ENCODE measurements at places on chromosomes 12 and 14.
A peak's percentile ranks its signal among the peaks of the same experiment; 100 is the strongest.

GRCh38 chr12:67940780-67941243 lies 48.4 kb upstream of the IFNG-AS1 start:
- no peak for ATAC-seq

DNA sequence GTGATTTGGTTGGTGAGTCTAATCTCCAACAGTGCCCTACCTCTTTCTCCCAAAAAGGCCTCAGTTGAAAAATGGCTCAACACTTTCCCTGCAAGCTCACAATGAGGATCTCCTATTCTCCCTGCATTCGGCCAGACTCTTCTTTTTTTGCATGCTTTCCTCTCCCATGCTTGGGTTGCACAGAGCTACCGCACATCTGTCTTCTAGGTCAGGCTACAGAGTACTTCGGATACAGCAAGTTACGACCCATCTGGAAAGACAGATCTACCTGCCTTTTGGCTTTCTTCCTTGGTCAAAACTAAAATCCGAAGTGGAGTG lies 305 bp upstream of the SLC16A7 start:
- peak; percentile 4 for ATAC-seq

DNA sequence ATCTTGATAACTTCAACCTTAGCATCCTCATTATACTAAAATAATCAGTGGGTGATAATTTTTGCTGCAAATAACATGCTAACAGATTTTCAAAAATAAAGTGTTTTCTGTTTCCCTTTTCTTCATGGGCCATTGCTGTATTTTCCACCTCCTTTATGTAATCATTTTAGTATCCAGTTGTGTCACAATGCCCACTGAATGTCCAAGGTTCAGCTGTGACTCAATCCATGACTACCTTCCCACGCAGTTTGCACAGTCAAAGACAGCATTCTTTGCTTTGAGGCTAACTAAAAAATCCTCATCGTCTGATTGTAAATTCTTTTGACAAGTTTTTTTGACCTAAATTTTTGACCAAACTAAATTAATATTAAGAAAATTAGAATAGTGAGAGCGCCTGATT lies 474.1 kb downstream of the FLRT2 start:
- ATAC-seq, result no peak

GRCh38 chr14:100891051-100891450 lies 12.5 kb downstream of the RTL1 start:
- no peak for ATAC-seq

DNA sequence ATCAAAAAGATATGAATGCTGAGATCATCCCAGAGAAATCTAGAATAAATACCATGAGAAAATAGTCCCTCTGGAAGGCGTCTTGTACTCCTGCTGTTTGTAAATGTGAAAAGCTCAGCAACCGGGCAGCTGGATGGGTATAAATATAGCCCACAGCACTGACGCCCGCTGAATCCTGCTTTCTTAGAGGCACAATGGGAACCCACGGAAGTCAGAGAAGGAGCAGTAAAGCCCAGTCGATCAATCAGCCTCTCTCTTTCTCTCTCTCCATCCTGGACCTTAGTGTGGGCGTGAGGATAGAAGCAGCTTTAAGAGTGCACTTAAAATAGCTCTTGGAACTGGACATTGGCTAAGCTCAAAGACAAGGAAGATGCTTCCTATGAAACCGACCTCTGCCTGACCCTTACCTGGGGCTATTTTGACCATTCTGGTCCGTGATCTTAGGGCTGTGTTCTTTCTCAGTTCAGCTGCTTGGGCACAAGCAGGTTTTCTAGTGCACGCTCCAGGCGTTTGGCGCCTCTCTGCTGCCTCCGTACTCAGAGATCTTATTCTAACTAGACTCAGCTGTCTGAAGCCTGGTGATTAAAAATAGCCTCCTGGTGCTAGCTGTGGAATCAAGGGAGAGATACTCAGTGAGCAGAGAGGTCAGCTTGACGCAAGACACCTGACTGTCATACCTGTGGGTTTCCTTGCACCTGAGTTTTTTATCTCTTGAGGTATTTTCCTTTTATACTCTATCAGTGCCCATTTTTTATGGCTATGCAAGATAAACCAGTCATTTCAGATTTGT lies 144.6 kb downstream of the ETV6 start:
- peak; percentile 64 for ATAC-seq

DNA sequence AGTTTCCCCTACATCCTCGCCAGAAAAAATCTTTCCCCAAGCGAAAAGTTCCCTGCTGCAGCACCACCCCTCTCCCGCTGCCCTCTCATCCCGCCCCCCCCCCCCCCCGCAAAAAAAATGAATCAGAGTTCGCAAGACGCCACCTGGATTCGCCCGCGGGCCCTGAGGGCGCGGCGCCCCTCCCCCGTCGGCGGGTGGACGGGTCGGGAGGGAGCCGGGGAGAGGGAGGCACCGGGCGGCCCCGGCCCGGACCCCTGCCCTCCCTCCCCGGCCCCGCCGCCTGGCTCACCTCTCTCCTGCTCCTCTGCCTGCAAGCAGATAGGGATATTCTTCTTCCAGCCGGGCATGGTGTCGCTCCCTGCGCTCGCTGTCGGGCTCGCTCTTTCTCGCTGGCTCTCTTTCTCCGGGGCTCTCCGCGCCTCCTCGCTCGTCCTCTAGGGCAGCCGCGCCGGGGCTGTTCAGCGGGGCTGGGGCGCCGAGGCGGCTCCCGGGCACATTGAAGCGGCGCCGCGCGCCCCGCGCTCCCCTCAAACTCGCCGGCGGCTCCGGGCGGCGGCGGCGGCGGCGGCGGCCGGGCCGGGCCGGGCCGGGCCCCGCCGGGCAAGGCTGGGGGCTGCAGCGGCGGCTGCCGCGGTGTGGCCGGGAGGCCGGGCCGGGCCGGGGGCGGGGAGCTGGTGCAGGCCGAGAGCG lies 200.3 kb upstream of the CAND1 start:
- peak; percentile 68 for ATAC-seq

GRCh38 chr12:19692566-19692965 lies 253.3 kb downstream of the AEBP2 start:
- ATAC-seq, result no peak

- ATAC-seq, result no peak
Measured at GRCh38 chr12:116520801-116521471, 38.2 kb upstream of the MAP1LC3B2 start.

GRCh38 chr12:104959335-104959841 lies 1.3 kb upstream of the SLC41A2 start:
- no peak for ATAC-seq

- no peak for ATAC-seq
Measured at GRCh38 chr12:46571608-46572007, 199.0 kb upstream of the SLC38A2 start.

- no peak for ATAC-seq
Measured at GRCh38 chr14:65791191-65791981, 378.9 kb downstream of the FUT8 start.

GRCh38 chr12:5796171-5796958 lies 148.7 kb downstream of the ANO2 start:
- ATAC-seq, result no peak

- ATAC-seq, result no peak
Measured at GRCh38 chr12:95848575-95849388, 10.0 kb upstream of the SNRPF start.

DNA sequence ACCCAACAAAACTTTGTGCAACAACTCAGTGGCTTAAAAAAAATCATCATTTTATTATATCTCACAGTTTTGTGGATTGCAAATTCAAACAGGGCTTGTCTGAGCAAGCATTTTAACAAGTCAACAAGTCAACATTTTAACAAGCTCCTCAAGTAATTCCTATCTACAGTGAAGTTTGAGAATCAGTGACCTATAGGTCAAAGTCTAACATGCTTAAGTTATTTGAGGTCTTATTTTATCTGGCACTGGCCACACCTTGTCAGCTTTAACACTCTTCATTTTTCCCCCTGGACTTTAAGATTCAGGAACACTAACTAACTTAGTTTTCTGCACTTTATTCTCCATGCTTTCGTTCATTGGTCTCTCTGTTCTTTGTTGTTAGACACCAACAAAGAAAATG lies 71.2 kb upstream of the PELI2 start:
- no peak for ATAC-seq

- ATAC-seq, result no peak
Measured at GRCh38 chr12:32027684-32028365, 68.6 kb downstream of the RESF1 start.

Data from gastroesophageal sphincter (tissue), 4 donors.